B cell (primary cell): ENCODE measurements at places on chromosomes 4 and X. TPM values are rescaled to one million over a fixed set of nuclear protein-coding genes. Genes with fewer than 3 reads are reported as not detected.

Gene PARM1
- 6.6 and 7.8 TPM in 2 replicates for total RNA-seq

GRCh38 chr4:160202802-160203201 is 1099.9 kb downstream of the RAPGEF2 start:
- DNase-seq, result no peak
- H3K4me1 ChIP-seq, result no peaks in the 10 kb centered on the region
- H3K27ac ChIP-seq, result no peak overlapping the region
- H3K36me3 ChIP-seq, result no peaks in the 10 kb centered on the region
- no peak overlapping the region for H3K4me3 ChIP-seq

GRCh38 chrX:130083107-130083490 is 27.2 kb downstream of the ELF4 start:
- no peak for DNase-seq
- H3K4me3 ChIP-seq, result no peak overlapping the region
- peaks cover 7% of the 10 kb centered on the region for H3K36me3 ChIP-seq

DNA sequence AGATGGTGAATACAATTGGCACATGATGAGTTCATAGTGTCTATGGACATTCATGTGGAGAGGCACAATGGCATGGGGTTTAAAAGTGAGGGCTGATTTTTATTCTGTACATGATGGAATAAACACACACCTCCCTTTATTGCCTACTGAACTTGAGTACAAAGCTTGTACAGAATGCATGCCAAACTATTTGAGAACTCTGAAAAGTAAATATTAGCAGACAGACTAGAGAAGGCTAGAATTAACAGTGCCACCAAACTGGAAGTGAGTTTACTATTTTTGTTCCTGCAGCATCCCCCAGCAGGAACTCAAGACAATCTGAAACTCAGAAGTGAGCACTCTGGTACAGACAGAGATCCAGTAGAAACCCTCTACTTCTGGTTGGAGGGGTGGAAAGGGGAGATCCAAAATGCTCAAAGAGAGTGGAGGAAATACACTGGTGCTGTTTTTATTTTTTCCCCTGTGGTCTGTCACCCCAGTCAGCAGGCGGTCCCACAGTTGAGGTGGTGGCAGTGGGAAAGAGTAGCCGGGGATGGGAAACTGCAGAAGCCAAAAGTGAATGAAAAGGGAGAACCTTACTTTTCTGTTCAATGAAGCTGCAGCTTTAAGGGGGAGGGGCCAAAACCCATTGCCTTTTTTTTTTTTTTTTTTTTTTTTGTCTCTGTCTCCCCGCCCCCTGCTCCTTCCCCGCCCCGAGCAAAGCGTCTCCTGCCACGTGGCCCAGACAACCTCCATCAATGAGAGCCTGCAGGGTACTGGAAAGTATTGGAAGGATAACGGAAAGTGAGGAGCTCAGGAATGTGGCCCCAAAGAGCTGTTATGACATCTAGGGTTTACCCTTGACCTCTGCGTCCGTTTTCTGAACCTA is 20.5 kb downstream of the AKAP4 start:
- no peak overlapping the region for H3K4me3 ChIP-seq
- DNase-seq, result no peak
- H3K4me1 ChIP-seq, result no peaks in the 10 kb centered on the region

Gene TMSB15A
- total RNA-seq, result not detected in 2 replicates

GRCh38 chr4:180960743-180961401 is 1282.3 kb upstream of the TENM3 start:
- no peak overlapping the region for H3K4me3 ChIP-seq
- no peaks in the 10 kb centered on the region for H3K36me3 ChIP-seq
- DNase-seq, result no peak
- H3K4me1 ChIP-seq, result no peaks in the 10 kb centered on the region
- H3K27ac ChIP-seq, result no peak overlapping the region

- H3K27me3 ChIP-seq, result no peaks in the 10 kb centered on the region
- H3K4me3 ChIP-seq, result no peak overlapping the region
- no peaks in the 10 kb centered on the region for H3K4me1 ChIP-seq
- DNase-seq, result no peak
- no peaks in the 10 kb centered on the region for H3K36me3 ChIP-seq
These were observed 33.9 kb downstream of the AFF2 start for GRCh38 chrX:148534291-148534690.

DNA sequence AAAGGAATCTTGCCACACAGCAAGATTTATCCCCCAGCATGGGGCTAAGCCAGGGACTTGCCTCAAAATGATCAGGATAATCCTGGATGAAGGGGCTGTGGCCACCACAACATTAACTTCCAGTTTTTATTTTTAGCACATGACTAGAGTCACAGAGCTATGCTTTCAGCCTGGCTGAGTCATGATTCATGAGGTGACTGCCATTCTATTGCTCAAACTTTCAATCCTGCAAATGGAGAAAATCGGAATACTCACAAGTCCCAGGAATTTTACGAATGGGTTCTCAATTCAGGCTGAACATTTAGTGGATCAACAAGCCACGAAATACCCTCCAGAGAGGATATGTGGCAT is 70.7 kb upstream of the HPGD start:
- H3K4me3 ChIP-seq, result no peak overlapping the region
- peaks cover 3% of the 10 kb centered on the region for H3K4me1 ChIP-seq
- H3K27me3 ChIP-seq, result no peaks in the 10 kb centered on the region
- H3K27ac ChIP-seq, result no peak overlapping the region
- no peaks in the 10 kb centered on the region for H3K36me3 ChIP-seq

DNA sequence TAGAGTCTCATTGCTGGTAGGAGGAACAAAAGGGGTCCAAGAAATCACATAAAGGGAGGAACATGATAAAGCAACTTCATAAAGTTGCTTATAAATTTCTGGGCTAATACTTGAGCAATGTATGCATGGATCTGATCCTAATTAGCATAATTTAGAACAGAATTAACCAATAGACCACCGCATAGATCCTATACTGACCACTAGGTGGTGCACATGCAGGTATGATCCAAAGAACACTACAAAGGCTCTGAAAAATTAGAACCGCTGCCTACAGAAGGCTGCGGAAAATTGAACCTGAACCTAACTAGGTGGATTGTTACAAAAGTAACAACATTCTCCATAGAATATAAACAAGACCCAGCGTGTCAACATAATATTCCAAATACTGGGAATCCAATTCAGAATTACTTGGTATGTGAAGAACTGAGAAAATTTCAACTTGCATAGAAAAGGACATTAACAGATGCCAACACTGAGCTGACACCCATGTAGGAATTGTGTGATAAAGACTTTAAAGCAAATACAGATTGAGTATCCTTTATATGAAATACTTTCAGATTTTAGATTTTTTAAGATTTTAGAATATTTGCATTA is 23.3 kb downstream of the BRCC3 start:
- H3K36me3 ChIP-seq, result peaks cover 2% of the 10 kb centered on the region
- no peak overlapping the region for H3K27ac ChIP-seq
- no peak overlapping the region for H3K4me3 ChIP-seq

DNA sequence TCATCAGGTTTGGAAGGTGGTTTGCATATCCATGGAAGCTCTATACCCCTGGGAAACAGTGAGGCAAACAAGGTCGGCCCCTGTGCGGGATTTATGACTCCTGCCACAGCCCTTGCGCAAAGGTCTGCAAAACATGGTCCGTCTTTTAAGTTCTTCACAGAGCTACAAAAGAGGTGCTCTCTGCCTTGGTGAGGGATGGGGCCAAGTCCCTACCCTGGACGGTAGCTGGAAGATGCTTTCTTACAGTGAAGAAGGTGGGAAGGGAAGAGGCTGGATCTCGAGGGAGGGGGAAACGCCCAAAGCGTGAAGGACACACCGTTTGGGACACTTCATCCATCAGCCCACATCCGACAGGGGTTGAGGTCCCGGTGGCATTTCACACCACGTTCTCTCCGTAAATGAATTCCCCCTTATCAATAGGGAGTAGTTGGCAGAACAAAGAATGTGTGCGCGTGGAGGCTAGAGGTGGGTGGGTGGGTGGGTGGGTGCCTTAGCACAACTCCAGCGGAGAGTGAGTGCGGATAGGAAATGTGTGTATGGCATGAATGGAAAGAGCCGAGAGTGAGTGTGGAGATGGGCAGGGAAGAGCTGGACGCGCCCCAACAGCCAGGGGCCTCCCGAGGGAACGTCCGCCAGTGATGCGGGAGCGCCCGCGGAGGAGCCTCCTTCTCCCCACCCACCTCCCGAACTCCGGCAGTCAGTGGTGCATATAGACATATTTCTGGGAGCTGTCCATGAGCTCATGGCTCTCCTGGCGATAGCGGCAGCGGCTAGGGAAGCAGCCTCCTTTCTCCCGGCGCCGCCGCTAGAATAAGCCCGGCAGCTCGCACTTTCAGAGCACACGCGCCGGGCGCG is 68.3 kb downstream of the LARP7 start:
- no peak overlapping the region for H3K27ac ChIP-seq
- peaks cover 20% of the 10 kb centered on the region for H3K4me1 ChIP-seq
- peak; percentile 32 for DNase-seq
- peaks cover 32% of the 10 kb centered on the region for H3K27me3 ChIP-seq
- H3K4me3 ChIP-seq, result peak overlapping the region; percentile 44

DNA sequence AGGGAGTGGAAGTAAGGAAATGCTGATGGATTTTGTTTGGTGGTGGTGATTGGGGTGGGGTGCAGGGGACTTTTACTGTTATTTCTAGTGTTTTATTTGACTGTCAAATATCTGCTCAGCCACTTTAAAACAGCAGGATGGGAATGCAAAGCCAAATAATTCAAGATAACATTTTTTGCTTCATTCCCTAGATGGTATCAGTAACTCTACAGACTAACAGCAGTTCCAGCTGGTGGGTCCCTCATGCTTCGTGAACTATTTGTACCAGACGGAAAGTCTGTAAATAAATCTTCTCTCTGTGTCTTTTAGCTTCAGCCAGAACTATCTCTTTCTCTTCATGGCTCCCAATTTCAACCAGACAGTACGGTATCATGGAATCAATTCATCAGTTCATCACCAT is 27.5 kb downstream of the GPR143 start:
- no peaks in the 10 kb centered on the region for H3K36me3 ChIP-seq
- H3K4me1 ChIP-seq, result no peaks in the 10 kb centered on the region
- no peak overlapping the region for H3K27ac ChIP-seq
- no peak overlapping the region for H3K4me3 ChIP-seq

DNA sequence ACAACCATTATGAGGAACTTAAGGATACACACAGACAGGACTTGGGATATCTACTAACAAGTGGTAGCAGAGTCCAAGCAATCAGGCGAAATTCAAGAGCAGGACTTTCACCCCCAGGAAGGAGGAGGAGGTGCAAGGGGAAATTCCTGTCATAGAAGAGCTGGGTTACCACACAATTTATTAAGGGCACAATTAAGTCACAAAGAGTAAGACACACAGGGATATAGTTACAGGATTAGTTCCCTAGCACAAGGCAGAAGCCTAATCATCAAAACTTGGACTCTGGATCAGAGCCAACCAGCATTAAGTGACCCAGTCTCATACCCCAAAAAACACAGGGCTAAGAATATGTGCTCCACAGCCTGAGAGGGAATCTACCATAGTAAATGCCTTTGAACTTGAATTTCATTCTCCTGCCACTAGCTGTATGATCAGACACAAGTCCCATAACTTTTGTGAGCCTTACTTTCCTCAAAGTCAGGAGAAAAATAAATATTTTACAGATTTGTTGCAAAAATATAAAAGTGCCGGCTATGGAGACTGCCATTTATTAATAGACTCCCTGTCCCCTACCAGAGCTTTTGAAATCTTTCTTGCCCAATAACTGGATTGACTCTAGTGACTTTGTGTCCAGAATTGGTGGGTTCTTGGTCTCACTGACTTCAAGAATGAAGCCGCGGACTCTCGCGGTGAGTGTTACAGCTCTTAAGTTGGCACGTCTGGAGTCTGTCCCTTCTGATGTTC is 87.0 kb downstream of the SYNPO2 start:
- H3K27me3 ChIP-seq, result no peaks in the 10 kb centered on the region
- no peaks in the 10 kb centered on the region for H3K36me3 ChIP-seq
- no peaks in the 10 kb centered on the region for H3K4me1 ChIP-seq
- H3K4me3 ChIP-seq, result no peak overlapping the region

Gene SLC9B2
- total RNA-seq, result 37.4 and 37.6 TPM in 2 replicates

Gene ZCCHC18
- total RNA-seq, result 15.1 and 16.9 TPM in 2 replicates

- peaks cover 4% of the 10 kb centered on the region for H3K27me3 ChIP-seq
- H3K27ac ChIP-seq, result no peak overlapping the region
- H3K4me3 ChIP-seq, result no peak overlapping the region
- no peaks in the 10 kb centered on the region for H3K4me1 ChIP-seq
- H3K36me3 ChIP-seq, result no peaks in the 10 kb centered on the region
These were observed 45.4 kb upstream of the PGM2 start for GRCh38 chr4:37781131-37781455.

Gene PAGE4
- total RNA-seq, result not detected in 2 replicates

Gene CFAP299
- total RNA-seq, result not detected in 2 replicates

DNA sequence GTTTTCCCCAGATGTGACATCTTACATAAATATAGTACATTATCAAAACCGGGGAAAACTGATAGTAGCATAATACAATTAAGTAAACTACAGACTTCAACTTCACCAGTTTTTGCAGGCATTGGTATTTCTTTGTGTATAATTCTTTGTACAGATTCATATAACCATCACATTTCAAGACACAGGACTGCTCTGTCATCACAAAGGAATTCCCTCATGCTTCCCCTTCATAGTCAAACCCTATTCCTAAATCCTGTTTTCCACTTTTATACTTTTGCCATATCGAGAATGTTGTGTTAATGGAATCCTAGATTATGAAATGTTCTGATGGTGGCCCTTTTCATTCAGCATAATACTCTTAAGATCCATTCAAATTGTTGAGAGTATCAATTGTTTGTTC is 36.0 kb downstream of the STIM2 start:
- no peak overlapping the region for H3K4me3 ChIP-seq
- DNase-seq, result no peak
- H3K27me3 ChIP-seq, result no peaks in the 10 kb centered on the region
- H3K27ac ChIP-seq, result no peak overlapping the region
- peaks cover 21% of the 10 kb centered on the region for H3K4me1 ChIP-seq
- no peaks in the 10 kb centered on the region for H3K36me3 ChIP-seq

DNA sequence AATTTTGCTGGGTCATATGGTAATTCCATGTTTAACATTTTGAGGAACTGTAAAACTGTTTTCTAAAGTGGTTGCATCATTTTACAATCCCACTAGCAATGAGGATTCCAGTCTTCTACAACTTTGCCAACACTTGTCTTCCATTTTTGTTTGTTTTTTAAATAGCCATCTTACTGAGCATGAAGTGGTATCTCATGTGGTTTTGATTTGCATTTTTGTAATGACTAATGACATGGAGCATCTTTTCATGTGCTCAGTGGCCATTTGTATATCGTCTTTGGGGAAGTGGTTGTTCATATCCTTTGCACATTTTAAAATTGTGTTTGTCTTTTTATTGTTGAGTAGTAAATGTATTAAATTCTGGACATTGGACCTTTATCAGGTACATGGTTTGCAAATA is 94.7 kb downstream of the TMEM131L start:
- H3K4me1 ChIP-seq, result peaks cover 4% of the 10 kb centered on the region
- peaks cover 26% of the 10 kb centered on the region for H3K36me3 ChIP-seq
- H3K27ac ChIP-seq, result peak overlapping the region; percentile 27
- no peaks in the 10 kb centered on the region for H3K27me3 ChIP-seq

Gene SLC16A2
- total RNA-seq, result not detected in 2 replicates

Gene SYN1
- not detected in 2 replicates for total RNA-seq
